Bronchial epithelial cell (primary cell): ENCODE measurements at places on chromosomes 2 and 18.

GRCh38 chr18:9846162-9846925 is 39.4 kb upstream of the TXNDC2 start:
- no peak for DNase-seq

- no peak for DNase-seq
These were observed 109.1 kb downstream of the ATL2 start for GRCh38 chr2:38268001-38268400.

- DNase-seq: peak; percentile 58
These were observed 81.0 kb upstream of the EPAS1 start for GRCh38 chr2:46216213-46216612.

DNA sequence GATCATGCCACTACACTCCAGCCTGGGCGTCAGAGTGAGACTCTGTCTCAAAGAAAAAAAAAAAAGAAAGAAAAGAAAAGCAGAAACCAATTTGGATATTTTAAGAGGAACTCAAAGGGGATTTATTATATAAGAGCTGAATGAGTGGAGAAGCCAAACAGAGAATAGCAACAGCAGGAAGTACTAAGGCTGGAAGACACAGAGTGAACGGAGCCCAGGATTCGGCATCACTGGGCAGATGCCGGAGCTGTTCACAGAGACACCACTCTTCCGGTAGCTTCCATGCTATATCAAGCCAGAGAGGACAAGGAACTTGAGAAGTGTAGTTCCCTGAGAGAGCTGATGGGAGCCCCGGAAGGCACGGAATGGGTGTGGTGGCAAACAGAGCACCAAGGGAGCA is 47.0 kb upstream of the CABLES1 start:
- no peak for DNase-seq

DNA sequence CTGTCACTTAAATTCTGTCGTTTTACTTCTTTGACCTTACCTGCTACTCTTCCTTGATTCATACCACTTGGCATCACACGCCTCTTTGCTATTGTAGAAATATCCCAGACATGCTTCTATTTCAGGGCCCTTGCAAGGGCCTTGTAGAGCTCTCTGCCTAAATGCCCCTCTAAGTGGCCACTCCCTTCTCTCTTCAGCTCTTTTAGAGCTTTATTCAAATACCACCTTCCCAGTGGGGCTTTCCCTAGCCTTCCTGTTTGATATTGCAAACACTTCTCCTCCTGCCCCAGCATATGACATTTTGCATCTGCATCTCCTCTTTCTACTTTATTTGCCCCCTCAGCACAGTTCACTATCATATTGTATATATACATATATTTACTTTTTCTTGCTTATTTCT is 54.0 kb downstream of the PELI1 start:
- no peak for DNase-seq

- no peak for DNase-seq
These were observed 436.9 kb downstream of the METTL4 start for GRCh38 chr18:2134364-2134763.
